Nucleus accumbens (tissue), 56 donors: ENCODE measurements at places on chromosomes 12 and 14.

DNA sequence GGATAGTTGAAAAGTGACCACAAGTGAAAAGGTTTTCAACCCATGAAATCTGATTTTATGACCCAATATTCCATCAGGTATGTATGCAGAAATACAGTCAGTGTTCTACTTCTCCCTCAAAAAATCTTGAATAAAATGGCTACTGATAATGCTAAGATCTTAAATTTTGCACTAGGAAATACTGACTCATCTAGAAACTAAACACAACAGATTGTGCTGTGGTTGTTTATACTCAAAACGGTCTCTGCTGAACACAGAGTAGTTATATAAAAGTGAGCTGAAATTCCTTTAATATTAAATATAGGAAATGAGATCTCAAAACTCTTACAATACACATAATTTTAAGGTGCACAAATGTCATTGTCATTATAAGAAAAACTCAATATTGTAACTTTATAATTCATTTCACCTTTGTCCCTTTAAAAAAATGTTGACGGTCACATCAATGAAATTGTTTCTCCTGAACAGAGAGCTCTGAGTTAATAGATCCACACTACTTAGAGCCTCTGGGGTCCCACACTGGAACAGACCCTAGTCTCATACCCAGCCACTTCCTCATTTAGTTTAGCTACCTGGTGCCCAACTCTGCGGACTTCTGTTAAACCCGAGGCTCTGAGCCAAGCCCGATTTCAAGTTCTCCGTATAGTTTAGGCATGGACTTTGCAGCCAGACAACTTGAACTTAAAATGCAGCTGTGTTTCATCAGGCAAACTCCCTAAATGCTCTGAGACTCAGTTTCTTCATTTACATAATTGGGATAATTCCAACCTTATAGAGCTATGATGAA lies 9.3 kb downstream of the COCH start:
- no peak for DNase-seq

DNA sequence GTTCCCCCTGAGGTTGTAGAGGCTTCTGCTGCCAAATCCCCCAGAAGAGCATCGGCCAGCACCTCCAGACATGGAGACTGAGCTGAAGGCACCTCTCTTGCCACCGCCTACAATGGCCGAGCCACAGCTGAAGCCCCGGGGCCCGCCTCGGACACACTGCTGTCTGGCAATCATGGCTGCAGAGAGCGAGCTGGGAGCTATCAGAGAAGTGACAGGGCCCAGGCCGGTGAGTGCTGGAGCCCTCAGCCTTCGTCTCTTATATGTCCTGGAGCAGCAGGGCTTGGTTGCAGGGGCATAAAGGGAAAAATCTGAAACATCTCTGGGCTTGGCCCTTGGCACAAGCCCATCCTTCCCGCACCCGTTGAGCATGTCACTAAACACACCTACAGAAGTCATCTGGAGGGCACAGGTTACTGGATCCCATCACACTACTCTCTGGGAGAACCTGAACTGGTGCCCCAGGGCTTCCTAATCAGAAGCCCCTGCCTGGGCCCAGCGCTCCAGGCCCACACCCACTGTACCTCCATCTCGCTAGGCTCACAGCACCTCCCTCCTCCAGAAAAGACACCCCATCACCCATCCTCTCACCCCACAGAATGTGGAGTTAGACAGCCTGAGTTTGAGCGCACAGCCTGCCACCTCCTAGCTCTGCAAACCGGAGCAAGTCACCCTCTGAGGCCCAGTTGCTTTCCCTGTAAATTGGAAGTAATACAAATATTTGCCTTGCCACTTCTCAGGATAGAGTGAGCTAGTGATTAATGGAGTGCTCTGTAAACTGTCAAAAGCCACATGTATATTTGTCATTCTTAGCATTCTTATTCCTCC lies at the start of gene KRT4:
TSS of gene KRT4 (minus strand) at position 232 of the 825 bp plus-strand sequence. CDS start at position 174, 58 bp downstream.
- no peak for DNase-seq

DNA sequence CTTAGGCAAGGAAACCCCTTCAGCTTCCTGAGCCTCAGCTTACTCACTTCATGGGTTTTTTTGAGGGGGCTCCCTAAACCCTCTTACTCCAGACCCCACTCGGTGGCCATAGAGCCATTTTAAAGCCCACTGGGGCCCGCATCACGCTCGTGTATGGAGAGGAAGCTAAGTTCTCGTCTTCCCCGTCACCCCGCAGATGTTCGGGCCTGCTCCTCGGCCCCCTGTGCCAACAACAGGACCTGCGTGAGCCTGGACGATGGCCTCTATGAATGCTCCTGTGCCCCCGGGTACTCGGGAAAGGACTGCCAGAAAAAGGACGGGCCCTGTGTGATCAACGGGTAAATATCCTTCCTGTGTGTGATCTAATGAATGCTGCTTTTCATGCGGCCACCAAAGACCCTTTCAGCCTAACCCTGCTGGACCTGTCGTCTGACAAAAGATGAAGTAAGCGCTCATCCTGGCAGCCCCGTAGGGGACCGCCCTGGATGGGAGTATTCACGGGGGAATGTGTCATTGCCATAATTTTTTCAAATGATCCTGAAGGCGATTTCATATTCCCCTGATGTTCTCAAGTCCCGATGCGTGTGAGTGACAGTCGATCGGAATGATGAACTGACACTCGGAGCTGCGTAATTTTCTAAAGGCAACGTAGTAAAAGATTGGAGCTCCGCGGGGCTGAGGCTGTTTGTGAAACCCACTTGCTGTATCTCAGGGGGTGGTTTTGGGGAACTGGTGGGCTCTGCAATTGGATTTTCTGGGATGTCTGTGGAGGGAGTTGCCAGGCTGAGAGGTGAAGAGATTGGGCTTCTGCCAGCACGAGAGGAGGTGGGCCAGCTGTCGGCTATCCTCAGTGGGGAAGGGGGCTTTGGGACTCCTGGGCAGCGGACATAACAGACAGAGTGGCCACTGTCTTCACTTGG lies 5.4 kb downstream of the DLK1 start:
- DNase-seq, result no peak

DNA sequence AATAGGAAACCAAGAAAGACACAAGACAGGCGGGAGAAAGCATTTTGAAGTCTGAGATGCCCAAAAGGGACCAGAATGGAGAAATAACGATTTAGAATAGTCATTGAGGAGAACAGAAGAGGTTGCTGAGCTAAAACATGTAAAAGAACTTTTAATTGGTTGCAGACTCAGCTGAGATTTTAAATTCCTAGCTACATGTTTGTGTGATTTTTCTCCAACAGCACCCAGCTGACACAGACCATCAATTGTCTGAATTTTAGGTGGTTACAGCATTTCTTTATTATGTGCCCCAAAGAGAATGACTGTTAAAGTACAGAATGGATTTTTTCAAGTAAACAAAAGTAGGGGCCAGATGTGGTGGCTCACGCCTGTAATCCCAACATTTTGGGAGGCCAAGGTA lies 50.3 kb downstream of the BAZ1A start:
- DNase-seq, result no peak

DNA sequence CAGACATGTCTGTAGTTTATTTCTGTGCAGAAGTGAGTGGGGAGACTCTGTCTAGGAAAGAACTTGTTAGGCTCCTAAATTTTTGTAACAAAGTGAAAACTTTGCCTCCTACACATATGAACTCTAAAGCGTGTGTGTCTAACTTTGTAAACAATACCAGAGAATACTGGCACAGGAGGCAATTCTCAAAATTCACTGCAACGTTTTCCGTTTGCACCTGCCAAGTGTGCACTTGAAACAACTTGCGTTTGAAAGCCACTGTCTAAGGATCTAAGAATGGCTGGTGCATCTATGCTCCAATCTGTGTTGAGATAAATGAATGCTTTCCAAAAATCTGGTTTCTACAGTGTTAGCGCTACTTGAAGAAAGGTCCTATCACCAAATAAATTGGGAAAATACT lies 15.3 kb downstream of the GRIP1 start:
- no peak for DNase-seq

DNA sequence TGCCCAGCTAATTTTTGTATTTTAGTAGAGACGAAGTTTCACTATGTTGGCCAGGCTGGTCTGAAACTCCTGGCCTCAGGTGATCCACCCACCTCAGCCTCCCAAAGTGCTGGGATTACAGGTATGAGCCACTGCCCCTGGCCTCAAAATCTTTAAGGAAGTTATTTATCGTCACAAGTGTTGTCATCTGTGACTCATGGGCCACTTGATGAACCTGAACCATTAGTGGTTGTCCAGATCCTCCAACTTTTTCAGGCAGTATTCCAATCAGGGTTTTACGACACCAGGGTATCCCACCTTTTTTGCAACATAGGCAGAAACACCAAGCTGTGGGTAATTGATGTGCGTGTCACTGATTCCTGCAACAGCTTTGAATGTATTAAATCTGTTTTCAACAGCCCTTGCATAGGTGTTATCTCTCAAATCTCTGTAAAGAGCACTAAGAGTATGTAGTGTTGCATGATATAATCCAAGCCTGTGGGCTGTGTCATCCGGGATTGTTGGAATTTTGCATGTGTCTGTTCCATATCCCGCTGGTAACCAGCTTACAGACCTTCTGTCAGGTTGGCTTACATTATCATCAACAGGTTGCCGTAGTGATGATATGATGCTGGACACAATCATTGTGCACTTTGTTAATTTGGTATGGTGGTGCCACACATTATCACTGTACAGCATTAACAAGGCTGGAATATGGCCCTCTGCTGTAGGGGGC lies 79.3 kb upstream of the SCN8A start:
- no peak for DNase-seq

DNA sequence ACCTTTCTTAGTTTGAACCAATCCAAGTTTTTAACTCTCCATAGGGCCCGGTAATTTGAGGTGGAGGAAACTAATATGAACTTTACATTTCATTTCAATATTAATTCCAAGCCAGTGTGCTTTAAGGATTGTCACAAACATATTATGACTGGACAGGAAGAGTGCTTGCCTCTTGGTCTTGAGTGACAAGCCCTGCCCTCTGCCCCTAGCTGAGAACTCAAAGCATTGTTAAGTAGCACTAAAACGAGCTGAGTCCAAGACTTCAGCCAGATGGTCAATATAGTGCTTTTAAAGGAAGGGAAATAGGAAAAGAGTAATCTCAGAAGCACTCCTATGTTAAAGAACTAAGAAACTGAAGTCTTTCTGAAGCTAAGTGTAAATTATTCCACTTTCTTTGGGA lies 17.1 kb downstream of the TRMT5 start:
- DNase-seq, result no peak

DNA sequence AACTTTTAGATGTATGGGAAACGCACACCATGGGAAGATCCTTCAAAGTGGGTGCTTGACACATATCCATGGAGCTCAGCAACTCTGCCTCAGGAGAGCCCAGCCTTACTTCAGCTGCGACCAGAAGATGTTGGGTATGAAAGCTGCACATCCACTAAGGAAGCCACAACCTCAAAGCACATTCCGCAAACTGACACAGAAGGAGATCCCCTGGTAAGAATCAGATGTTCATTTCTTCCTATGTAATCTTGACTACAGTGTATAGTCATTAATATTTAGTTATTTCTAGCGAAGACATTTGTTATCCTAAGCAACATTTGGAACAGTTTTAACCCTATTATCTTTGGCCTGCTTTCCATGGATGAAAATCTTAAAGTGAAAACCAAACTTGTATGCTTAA lies 374.2 kb downstream of the NAV3 start:
- no peak for DNase-seq

GRCh38 chr14:74504874-74505720 lies 11.5 kb downstream of the ISCA2 start:
- no peak for DNase-seq

GRCh38 chr14:23631702-23632460 lies 4.3 kb upstream of the DHRS2 start:
- peak; percentile 70 for DNase-seq

DNA sequence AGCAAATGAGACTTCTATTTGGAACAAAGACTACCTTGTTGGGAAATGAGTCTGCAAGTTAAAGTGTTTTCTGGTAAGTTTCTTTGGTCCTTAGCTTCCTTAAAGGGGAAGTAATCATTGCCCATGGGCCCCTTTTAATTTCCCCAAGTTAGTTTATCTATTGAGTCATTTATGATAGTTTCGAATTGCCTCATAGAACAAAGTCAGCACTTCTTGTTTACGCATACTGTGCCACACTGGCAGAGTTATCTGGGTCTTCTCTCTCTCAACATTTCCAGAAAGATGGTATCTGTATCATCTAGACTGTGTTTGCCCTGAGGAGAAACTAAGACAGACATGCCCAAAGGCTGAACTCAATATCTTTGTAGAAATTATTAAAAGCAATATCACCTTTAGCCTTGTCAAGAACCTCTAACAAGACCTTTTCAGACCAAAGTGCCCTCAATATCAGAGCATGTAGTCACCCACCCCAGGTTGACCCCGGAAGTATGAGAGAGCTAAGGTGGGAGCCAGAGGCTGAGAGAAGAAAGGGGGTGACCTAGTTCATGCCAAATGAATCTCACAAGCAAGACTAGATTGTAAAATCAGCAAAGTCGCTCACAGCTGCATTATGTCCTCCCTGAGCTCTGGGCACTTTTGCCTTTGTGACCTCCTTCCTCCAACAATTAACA lies 40.0 kb downstream of the GPR65 start:
- no peak for DNase-seq

GRCh38 chr14:94119071-94119470 lies 8.5 kb downstream of the IFI27 start:
- no peak for DNase-seq

- DNase-seq, result no peak
These were observed 67.0 kb upstream of the BEGAIN start for GRCh38 chr14:100654025-100654813.

GRCh38 chr12:116238149-116238548 lies 39.3 kb downstream of the MED13L start:
- no peak for DNase-seq

- no peak for DNase-seq
These were observed 156.3 kb upstream of the PDE3A start for GRCh38 chr12:20211981-20212421.

- DNase-seq, result no peak
These were observed 50.2 kb downstream of the MIPOL1 start for GRCh38 chr14:37247791-37248461.

DNA sequence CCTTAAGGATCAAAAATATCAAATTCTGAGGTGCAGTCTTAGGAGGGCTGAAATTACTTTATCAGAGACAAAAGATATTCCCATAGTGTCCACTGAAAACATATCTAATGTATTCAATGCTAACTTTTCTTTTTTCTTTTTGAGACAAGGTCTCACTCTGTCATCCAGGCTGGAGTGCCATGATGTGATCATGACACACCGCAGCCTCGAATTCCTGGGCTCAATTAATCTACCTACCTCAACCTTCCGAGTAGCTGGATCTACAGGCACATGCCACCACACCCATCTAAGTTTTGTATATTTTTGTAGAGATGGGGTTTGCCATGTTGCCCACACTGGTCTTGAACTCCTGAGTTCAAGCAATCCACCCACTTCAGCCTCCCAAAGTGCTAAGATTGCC lies 68.3 kb downstream of the ZC3H14 start:
- no peak for DNase-seq

- DNase-seq, result no peak
These were observed 44.9 kb downstream of the KRT80 start for GRCh38 chr12:52146822-52147366.

- no peak for DNase-seq
These were observed 18.9 kb downstream of the VSX2 start for GRCh38 chr14:74257941-74258763.

GRCh38 chr14:22748206-22748605 lies 18.3 kb upstream of the OXA1L start:
- no peak for DNase-seq

- DNase-seq, result no peak
These were observed 451.2 kb downstream of the RPS29 start for GRCh38 chr14:49134940-49135339.
